Kidney (tissue), 22 donors: ENCODE measurements at places on chromosomes 3 and 15. TPM values are rescaled to one million over a fixed set of nuclear protein-coding genes. Genes with fewer than 3 reads are reported as not detected.

The RAD54L2 gene
- total RNA-seq: 29.5 TPM

GRCh38 chr3:37272741-37273140, 98.4 kb upstream of the LRRFIP2 start:
- no peak for DNase-seq
- no peak overlapping the region for H3K27ac ChIP-seq
- H3K4me1 ChIP-seq: no peaks in the 10 kb centered on the region

- no peak for DNase-seq
- H3K27me3 ChIP-seq: no peaks in the 10 kb centered on the region
- H3K4me3 ChIP-seq: no peak overlapping the region
- no peak overlapping the region for H3K27ac ChIP-seq
- no peaks in the 10 kb centered on the region for H3K4me1 ChIP-seq
- H3K36me3 ChIP-seq: no peaks in the 10 kb centered on the region
Observed at GRCh38 chr3:82002491-82002890, 241.0 kb upstream of the GBE1 start.

DNA sequence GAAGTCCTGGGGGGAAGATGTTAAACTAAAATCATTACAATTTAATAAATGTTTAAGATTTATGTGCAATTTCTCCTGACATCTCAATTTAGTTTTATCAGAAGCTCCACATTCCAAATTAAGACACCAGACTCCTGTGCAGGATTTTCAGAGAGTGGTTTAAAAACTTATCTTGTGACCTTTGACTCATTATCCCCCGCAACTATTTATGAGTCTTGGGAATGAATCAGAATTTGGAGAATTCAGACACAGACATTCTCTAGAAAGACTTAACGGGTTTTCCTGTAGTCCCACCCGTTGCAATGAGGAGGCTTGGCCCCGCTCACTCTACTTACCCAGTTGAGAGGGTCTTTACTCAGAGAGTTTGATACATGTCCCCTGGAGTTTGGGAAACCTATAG, 7.1 kb downstream of the OR5K2 start:
- H3K27ac ChIP-seq: no peak overlapping the region
- no peaks in the 10 kb centered on the region for H3K27me3 ChIP-seq
- H3K36me3 ChIP-seq: no peaks in the 10 kb centered on the region
- H3K4me3 ChIP-seq: no peak overlapping the region
- no peaks in the 10 kb centered on the region for H3K4me1 ChIP-seq
- no peak for DNase-seq

- no peaks in the 10 kb centered on the region for H3K4me1 ChIP-seq
- DNase-seq: no peak
- no peaks in the 10 kb centered on the region for H3K27me3 ChIP-seq
- H3K4me3 ChIP-seq: no peak overlapping the region
- H3K36me3 ChIP-seq: no peaks in the 10 kb centered on the region
Observed at GRCh38 chr3:76651784-76652183, 388.1 kb upstream of the ROBO2 start.

DNA sequence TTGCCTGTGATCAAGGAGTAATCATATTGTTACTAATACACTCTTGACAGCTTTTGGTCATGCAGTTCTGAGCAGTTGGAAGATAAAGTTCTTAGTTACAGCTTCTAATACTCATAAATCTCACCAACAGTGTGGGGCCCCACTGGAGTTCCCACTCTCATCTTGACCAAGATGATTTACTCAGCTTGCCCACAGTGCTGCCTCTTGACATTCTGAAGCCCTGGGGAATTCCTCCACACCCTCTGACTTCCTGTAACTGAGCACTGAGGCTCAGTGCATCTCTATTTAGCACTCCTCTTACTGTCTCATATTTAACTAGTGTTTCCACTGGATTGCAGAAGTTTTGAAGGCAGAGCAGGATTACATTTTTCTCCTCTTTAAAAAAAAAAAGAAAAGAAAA, 1.9 kb upstream of the ARL6IP5 start:
- DNase-seq: peak; percentile 69
- H3K4me1 ChIP-seq: no peaks in the 10 kb centered on the region
- no peaks in the 10 kb centered on the region for H3K36me3 ChIP-seq
- H3K4me3 ChIP-seq: no peak overlapping the region
- no peaks in the 10 kb centered on the region for H3K27me3 ChIP-seq

The CKMT1B gene
- total RNA-seq: 14.5 TPM

The GLDN gene
- 4.0 TPM for total RNA-seq

DNA sequence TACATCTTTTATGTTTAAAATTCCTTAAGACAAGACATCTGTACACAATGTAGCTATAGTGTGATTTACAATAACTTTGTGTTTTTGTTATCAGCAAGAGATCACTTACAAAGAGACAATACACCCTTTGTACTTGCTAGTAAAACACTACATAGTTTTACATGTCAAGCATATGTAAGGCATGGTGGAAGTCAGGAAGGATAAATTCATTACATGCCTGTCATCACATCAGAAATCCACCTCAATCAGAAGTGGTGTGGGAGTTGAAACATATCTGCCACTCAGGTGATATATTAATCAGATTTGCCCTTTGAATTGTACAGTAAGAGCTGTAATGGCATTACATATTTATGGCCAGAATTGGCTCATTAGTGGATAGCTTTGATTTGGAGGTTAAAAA, 95.5 kb downstream of the MBNL1 start:
- no peaks in the 10 kb centered on the region for H3K27me3 ChIP-seq
- H3K27ac ChIP-seq: no peak overlapping the region
- H3K4me3 ChIP-seq: no peak overlapping the region

The GUCA1C gene
- not detected for total RNA-seq

DNA sequence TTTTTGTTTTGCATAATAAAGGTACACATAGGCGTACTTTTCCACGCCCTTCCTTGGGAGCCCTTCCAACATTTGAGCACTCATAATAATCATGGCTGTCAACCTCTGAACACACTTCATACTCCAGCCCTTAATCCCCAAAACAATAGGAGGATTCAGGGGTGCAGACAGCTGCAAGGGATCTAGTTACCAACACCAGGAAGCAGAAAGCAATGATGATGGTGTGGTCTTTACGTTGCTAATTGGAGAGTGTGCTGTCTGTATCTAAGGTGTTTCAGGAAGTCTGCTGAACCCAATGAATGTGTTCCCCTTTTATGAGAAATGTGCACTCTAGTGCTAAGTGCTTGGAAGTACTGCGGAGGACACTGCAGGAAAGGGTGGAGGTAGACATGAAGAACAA, 60.3 kb upstream of the PDZRN3 start:
- no peak overlapping the region for H3K4me3 ChIP-seq
- no peaks in the 10 kb centered on the region for H3K36me3 ChIP-seq
- no peak overlapping the region for H3K27ac ChIP-seq
- H3K27me3 ChIP-seq: no peaks in the 10 kb centered on the region

The CYP1A1 gene
- total RNA-seq: 0.13 TPM

DNA sequence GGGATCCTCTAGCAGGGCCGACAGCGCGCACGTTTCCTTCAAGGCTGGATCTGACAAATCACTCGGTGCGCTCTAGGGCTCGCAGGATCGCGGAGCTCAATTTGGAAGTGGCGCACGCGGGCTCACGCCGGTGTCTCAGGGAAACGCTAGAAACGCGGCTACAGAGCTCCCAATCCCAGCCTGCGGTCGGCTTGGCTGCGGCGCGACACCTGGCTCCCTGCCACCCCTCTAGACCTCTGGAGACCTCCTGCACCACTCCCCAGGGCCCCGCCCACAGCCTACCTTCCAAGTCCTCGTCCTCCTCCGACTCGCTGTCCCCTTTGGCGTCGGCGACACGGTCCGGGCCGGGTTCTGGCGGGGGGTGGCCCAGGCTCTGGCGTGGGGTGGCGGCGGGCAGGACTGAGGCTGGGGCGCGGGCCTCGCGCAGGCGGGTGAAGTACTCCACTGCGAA, 596 bp downstream of the PRKAR2A start:
- H3K36me3 ChIP-seq: no peaks in the 10 kb centered on the region
- H3K27ac ChIP-seq: peak overlapping the region; percentile 94
- peak; percentile 86 for DNase-seq
- H3K27me3 ChIP-seq: no peaks in the 10 kb centered on the region

GRCh38 chr15:68154923-68155559, 50.1 kb downstream of the CALML4 start:
- no peaks in the 10 kb centered on the region for H3K36me3 ChIP-seq
- H3K27ac ChIP-seq: no peak overlapping the region
- no peak overlapping the region for H3K4me3 ChIP-seq

DNA sequence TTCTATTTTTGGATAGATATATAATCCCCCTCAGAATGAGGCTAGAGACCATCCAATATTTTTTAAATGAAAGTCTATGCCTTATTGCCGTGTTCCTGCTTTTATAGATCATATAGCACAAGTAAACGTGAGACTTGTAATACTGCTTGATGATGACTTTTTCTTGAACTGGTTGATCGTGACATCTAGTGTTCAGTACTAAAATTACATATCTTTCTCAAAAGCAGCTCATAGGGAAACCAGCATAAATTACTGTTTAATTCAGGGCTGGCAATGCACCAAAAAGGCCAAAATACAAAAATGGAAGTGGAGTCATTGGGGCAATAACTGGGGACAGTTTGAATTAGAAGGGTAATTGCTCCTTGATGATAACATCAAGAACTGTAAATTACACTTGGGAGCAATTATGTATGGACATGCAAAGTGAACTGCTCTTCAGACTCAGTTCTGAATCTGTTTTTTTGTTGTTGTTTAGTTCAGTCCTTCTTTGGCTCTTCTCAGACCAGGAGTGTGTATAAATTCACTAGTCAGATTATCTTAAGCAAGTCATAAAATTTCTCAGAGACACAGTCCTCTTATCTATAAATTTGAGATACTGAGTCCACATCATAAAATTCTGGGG, 325.3 kb downstream of the THSD4 start:
- H3K36me3 ChIP-seq: no peaks in the 10 kb centered on the region
- H3K4me3 ChIP-seq: no peak overlapping the region
- H3K27me3 ChIP-seq: no peaks in the 10 kb centered on the region
- no peaks in the 10 kb centered on the region for H3K4me1 ChIP-seq
- H3K27ac ChIP-seq: no peak overlapping the region

- no peak for DNase-seq
- H3K4me3 ChIP-seq: no peak overlapping the region
- H3K36me3 ChIP-seq: no peaks in the 10 kb centered on the region
- H3K27ac ChIP-seq: no peak overlapping the region
- H3K27me3 ChIP-seq: no peaks in the 10 kb centered on the region
Observed at GRCh38 chr15:50256188-50257041, 9.1 kb downstream of the HDC start.

DNA sequence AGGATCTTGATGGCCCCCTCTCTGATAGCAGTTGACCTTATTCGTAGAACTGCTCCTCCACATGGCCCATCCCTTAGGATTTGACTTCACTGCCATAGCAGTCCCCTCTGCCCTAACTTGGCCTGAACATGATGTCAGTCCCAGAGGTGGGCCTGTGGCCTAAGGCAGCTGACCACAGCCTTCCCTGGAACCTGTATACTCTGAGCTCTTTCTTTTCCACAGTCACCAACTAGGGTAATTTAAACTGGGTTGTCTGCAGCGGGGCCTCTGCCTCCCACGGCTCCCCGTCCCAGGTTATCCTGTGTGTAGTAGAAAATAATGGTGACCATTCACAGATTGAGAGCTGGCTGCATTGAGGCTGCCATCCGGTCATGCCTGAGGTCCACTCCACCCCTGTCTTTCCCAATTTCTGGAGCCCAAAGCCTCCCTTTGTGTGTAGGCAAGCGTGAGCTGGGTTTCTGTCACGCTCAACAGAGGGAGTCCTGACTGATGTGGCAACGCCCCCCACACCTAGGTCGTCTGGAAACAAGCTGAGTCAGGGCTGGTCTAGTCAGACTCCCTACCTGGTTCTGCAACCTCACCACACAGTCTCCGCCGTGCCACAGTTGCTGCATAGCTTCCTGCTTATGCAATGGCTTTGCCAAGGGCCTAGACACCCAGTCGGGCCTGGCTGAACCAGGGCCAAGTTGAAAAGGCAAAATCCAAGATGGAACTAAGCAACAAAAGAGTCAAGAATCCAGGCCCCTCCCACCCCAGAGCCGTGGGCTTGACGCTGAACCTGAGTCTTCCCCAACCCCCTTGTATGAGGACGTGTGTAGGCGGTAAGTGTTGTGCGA, 284.5 kb downstream of the XXYLT1 start:
- no peak overlapping the region for H3K4me3 ChIP-seq
- H3K27me3 ChIP-seq: no peaks in the 10 kb centered on the region
- no peak overlapping the region for H3K27ac ChIP-seq

The GABRR3 gene
- not detected for total RNA-seq

GRCh38 chr3:126129398-126129891, 45.5 kb upstream of the SLC41A3 start:
- H3K36me3 ChIP-seq: peaks cover 38% of the 10 kb centered on the region
- DNase-seq: peak; percentile 34
- H3K27me3 ChIP-seq: no peaks in the 10 kb centered on the region
- H3K4me3 ChIP-seq: no peak overlapping the region
- H3K4me1 ChIP-seq: no peaks in the 10 kb centered on the region

GRCh38 chr15:35208353-35208752, 123.3 kb upstream of the NANOGP8 start:
- no peaks in the 10 kb centered on the region for H3K4me1 ChIP-seq
- H3K27me3 ChIP-seq: no peaks in the 10 kb centered on the region
- H3K36me3 ChIP-seq: no peaks in the 10 kb centered on the region
- no peak overlapping the region for H3K27ac ChIP-seq

GRCh38 chr15:93469994-93470393, 381.0 kb upstream of the RGMA start:
- H3K27ac ChIP-seq: no peak overlapping the region
- no peaks in the 10 kb centered on the region for H3K27me3 ChIP-seq
- H3K4me1 ChIP-seq: no peaks in the 10 kb centered on the region
- no peak overlapping the region for H3K4me3 ChIP-seq

GRCh38 chr3:34626699-34627098, 828.3 kb downstream of the PDCD6IP start:
- no peak for DNase-seq
- H3K27me3 ChIP-seq: no peaks in the 10 kb centered on the region
- no peak overlapping the region for H3K4me3 ChIP-seq
- no peaks in the 10 kb centered on the region for H3K4me1 ChIP-seq
- no peak overlapping the region for H3K27ac ChIP-seq

- DNase-seq: peak; percentile 63
- peak overlapping the region; percentile 47 for H3K27ac ChIP-seq
- peaks cover 19% of the 10 kb centered on the region for H3K4me1 ChIP-seq
- H3K27me3 ChIP-seq: no peaks in the 10 kb centered on the region
- no peak overlapping the region for H3K4me3 ChIP-seq
Observed at GRCh38 chr3:157129803-157130466, 30.0 kb downstream of the CCNL1 start.

DNA sequence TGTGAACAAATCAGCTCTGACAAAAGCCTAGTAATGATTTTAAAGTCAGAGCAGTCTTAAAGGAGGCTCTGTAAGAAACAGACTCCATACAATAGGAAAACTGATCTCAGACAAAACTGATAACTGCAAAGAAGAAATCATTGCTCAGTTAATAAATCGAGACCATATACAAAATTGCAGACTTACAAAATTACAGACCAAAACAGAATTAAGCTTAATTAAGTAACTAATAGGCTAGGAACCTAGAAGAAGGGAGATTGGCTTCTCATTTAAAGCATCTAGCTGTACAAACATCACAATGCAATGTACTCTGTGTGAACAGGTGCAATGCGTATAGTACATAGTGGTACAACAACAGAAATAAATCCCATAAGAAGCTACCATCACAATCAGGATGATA, 46.3 kb downstream of the ZBTB20 start:
- H3K27ac ChIP-seq: no peak overlapping the region
- H3K4me3 ChIP-seq: peak overlapping the region; percentile 70
- peaks cover 8% of the 10 kb centered on the region for H3K4me1 ChIP-seq
- no peak for DNase-seq

The CHRNB4 gene
- total RNA-seq: 0.13 TPM

The CAMK1 gene
- total RNA-seq: 31.2 TPM

GRCh38 chr3:167148136-167148535, 232.0 kb downstream of the ZBBX start:
- H3K4me3 ChIP-seq: no peak overlapping the region
- no peak overlapping the region for H3K27ac ChIP-seq
- H3K27me3 ChIP-seq: no peaks in the 10 kb centered on the region

- peak overlapping the region; percentile 88 for H3K27ac ChIP-seq
- DNase-seq: no peak
- peaks cover 25% of the 10 kb centered on the region for H3K4me1 ChIP-seq
- H3K36me3 ChIP-seq: no peaks in the 10 kb centered on the region
- peak overlapping the region; percentile 70 for H3K4me3 ChIP-seq
Observed at GRCh38 chr15:64703632-64703959, 71.8 kb downstream of the RBPMS2 start.
